Natural killer cell (primary cell): ENCODE measurements at places on chromosomes 6 and 20.

- no peak for DNase-seq
Measured at GRCh38 chr20:50394569-50394968, 115.6 kb upstream of the PTPN1 start.

DNA sequence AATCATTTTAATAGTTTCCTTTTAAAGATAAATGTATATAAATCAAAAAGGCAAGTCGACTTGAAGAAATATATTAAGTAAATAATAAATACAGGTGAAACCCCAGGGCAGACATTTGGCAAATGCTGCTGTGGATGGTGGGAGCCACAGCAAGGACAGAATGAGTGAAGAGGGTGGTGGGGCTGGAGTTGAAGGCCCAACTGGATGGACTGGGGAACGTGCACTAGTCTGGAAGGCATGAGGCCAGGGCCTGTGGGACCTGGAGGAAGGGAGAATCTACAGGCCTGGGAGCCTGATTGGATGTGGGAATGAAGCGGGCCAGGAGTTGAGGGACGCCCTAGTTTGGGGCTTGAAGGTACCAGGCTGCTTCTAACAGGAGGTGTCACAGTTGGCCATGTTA is 30.6 kb upstream of the BLCAP start:
- no peak for DNase-seq

GRCh38 chr6:82507112-82507511 is 143.5 kb downstream of the TPBG start:
- no peak for DNase-seq

DNA sequence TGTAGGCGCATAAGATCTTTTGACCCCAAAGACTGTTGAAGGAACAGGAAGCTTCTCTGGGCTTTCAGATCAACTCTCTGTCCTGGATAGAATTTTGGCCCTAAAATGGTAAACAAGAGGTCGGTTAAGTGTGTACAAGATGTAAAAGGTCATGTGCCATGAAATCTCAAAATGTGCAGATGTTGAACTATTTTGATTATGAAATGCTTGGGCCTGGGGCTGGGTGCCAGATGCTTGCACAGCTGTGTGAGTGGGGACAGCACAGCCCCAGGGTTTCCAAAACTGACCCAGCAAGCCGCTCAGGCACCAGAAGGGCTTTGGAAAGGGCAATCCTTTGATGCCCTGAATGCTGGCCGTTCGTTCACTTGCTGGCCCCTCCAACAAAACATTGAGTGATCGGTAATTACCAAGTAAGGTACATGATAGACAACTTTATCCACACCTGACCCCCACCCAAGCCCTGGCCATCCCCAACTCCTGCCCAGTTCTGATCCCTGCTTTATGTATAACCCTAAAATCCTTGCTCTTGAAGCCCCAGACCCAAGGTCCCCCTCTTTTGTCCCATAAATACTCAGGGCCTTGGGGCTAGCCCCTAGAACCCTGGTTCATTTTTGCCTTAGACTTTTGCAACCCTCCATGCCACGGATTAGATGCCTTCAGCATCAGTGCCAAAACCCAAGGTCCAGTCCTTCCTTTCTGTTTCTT is 1.9 kb downstream of the TMEM239 start:
- DNase-seq = no peak
